Endodermal cell (in vitro differentiated cells): ENCODE measurements at places on chromosomes 1 and 21.

- peak; percentile 65 for DNase-seq
- H3K4me3 ChIP-seq, result peak overlapping the region; percentile 80
- no peaks in the 10 kb centered on the region for H3K36me3 ChIP-seq
- H3K27me3 ChIP-seq, result no peaks in the 10 kb centered on the region
- peak overlapping the region; percentile 90 for H3K27ac ChIP-seq
These were observed 10.9 kb upstream of the IFI16 start for GRCh38 chr1:158998781-158999161.

GRCh38 chr21:17732306-17732705 is 86.8 kb downstream of the C21orf91 start:
- H3K4me1 ChIP-seq, result no peaks in the 10 kb centered on the region
- no peaks in the 10 kb centered on the region for H3K36me3 ChIP-seq
- no peak overlapping the region for H3K27ac ChIP-seq
- DNase-seq, result no peak
- no peak overlapping the region for H3K4me3 ChIP-seq

DNA sequence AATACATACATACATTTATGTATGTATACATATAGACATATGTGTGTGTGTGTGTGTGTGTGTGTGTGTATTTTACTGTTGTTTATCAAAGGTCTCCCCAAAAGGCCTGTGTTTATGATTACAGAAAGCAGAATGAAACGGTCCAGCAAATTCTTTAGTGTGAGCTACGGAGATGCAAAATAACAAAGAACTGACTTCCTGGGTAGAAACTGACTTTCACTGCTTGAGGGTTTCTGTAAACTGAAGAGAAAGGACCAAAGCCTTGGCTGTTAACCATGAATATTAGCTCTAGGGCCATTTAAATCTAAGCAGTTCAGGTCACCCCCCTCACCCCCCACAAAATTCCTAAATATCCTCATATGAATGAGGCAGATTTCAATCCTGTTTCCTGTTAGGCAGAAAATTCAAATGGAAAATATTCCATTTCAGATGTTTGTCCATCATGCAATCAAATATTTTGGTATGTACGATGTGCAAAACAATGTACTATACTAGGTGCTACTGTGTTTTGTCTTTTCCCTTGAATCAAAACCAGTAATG is 213.2 kb downstream of the TGFB2 start:
- no peaks in the 10 kb centered on the region for H3K27me3 ChIP-seq
- no peaks in the 10 kb centered on the region for H3K36me3 ChIP-seq
- H3K4me1 ChIP-seq, result no peaks in the 10 kb centered on the region
- H3K27ac ChIP-seq, result no peak overlapping the region
- H3K4me3 ChIP-seq, result no peak overlapping the region
- no peak for DNase-seq

- no peaks in the 10 kb centered on the region for H3K4me1 ChIP-seq
- peaks cover 20% of the 10 kb centered on the region for H3K36me3 ChIP-seq
- DNase-seq, result no peak
- H3K27ac ChIP-seq, result no peak overlapping the region
- peak overlapping the region; percentile 97 for H3K4me3 ChIP-seq
These were observed 1.2 kb downstream of the BTF3L4 start for GRCh38 chr1:52057255-52057654.

DNA sequence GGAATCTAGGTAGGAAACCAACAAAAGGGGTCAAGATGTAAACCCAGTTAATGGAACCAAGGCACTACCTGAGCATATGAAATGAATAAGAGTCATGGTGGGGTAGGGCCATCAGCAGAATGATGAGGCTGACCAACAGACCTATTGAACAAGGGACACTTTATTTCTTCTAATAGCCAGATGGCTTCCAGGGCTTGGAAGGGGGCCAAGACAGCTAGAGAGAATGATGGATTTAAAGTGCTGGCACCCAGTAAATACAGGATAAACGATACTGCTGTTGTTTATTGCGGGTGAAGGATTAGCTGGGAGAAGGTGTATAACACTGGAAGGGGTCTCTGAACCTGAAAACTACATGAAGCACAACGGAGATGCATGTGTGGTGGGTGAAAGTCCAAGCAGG is 15.6 kb downstream of the DDAH1 start:
- no peaks in the 10 kb centered on the region for H3K4me1 ChIP-seq
- no peak overlapping the region for H3K27ac ChIP-seq
- H3K36me3 ChIP-seq, result no peaks in the 10 kb centered on the region

DNA sequence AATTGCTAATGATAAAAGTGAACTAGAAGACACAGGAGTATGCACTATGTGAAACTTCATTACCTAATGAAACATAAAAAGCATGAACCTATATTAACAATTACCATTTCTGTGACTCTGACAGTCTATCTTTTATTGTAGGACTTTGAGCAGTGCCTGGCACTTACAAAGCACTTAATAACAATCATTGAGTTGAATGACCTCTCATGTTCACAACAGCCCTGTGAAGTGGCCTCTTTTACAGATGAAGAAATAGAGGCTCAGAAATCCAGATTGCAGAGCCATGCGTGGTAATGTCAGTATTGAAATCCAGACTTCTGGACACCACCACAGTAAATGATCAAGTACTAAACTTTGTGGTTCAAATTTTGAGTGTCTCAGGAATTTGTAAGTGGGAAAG is 326.4 kb downstream of the NTNG1 start:
- H3K36me3 ChIP-seq, result no peaks in the 10 kb centered on the region
- no peak for DNase-seq
- H3K27me3 ChIP-seq, result peaks cover 4% of the 10 kb centered on the region
- peaks cover 6% of the 10 kb centered on the region for H3K4me1 ChIP-seq

DNA sequence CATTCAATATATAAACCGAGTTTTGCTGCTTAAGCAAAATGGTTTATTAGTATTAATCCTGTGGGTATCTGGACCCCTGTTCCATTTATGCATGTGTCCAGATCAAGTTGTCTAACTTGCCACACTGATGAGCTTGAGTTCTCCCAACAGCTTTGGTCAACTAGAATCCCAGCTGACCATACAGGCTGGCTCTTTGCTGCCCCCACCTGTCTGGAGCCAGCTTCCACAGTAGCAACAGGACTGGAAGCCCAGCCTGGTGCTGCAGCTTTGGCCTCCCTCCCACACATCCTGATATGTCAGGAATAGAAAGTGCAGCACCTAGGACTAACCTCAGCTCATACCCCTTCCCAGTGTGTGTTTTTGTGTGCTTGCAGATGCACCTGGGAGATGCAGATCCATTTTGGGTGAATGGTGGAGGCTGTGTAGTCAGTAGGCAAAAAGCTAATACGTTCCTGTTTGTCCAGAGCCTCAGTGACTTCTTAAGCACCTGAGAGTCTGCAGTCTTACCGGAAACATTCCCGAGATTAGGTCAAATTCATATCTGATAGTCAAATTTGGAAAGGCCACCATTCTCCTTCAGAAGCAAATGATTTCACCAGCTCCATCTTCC is 40.9 kb upstream of the BEND5 start:
- DNase-seq, result peak; percentile 93
- no peak overlapping the region for H3K4me3 ChIP-seq
- no peaks in the 10 kb centered on the region for H3K27me3 ChIP-seq
- H3K27ac ChIP-seq, result no peak overlapping the region
- no peaks in the 10 kb centered on the region for H3K4me1 ChIP-seq
- no peaks in the 10 kb centered on the region for H3K36me3 ChIP-seq

DNA sequence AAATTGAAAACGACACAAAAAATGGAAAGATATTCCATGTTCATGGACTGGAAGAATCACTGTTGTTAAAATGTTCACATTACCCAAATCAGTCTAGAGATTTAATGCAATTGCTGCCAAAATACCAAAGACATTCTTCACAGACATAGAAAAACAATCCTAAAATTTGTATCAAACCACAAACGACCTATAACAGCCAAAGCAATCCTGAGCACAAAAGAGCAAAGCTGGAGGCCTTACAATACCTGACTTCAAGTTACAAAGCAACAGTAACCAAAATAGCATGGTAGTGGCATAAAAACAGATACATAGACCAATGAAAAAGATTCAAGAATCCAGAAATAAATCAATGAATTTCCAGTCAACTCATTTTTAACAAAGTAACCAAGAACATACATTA is 1077.3 kb downstream of the KCNT2 start:
- no peaks in the 10 kb centered on the region for H3K4me1 ChIP-seq
- no peak for DNase-seq
- no peak overlapping the region for H3K4me3 ChIP-seq

DNA sequence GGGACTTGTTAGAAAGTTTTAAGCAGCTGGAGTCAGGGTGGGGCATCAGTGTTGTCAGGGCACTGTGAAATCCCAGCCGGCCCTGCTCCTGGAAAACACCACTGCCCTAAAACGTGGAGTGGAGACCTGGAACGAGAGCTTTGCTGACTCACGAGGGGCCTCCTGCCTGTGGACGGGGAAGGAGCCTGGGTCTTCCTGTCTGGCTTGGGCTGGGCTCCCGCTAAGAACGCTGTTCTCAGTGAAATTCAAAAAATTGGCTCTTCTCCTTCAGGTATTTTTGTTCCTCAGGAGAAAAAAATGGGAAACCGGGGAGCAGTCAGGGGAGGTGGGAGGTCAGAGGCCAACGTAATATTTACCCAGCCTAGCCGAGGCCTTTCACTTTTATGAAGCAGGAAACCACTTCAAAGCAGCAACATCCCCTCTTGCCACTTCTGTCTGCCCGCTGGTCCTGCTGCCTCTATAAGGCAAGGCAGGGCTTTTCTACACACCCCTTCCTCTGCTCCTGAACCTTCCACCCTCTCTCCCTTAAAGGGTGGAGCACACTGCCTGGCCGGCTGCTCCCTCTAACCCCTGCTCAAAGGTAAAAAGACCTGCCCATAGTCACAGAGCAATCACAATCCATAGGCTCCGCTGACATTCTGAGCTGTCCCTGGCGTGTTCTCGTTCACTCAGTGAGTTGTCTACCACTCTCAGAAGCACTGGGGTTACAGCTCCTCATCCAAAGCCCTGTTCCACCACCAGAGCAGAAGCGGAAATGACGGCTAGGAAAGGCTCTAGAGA is 8.0 kb downstream of the PLXNA2 start:
- DNase-seq, result peak; percentile 79
- no peaks in the 10 kb centered on the region for H3K27me3 ChIP-seq
- peaks cover 77% of the 10 kb centered on the region for H3K36me3 ChIP-seq
- H3K4me3 ChIP-seq, result peak overlapping the region; percentile 100

DNA sequence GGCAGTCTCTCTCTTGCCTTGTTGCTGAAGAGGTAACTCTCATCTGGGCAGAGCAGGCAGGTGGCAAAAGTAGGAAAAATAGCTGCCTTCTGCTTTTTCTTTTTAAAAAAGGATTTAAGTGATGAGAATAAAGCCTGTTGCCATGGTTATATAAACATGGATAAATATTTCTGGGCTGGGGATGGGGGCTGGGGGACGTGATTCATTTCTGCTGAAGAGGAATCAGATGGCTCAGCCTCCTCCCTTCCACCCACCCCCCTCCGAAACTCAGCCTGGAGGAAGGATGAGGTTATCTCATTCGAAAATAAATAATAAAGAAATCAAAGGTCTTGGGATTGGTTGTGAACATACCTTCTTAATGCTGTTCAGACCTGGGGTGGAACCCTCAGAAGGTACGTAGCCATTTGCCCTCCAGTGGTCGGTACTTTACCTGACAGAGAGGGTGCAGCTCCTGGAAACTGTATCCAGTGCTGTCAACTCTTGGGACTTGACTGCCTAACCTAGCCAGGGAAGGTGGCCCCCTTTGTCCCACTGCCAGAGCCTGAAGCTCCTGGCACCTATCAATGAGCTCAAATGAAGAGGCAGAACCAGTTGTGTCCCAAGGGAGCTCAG is 3.8 kb upstream of the INKA2 start:
- H3K4me1 ChIP-seq, result peaks cover 4% of the 10 kb centered on the region
- no peak for DNase-seq
- no peak overlapping the region for H3K4me3 ChIP-seq
- H3K27me3 ChIP-seq, result peaks cover 28% of the 10 kb centered on the region
- H3K27ac ChIP-seq, result no peak overlapping the region
- no peaks in the 10 kb centered on the region for H3K36me3 ChIP-seq

GRCh38 chr1:38727684-38728584 is 131.6 kb downstream of the RRAGC start:
- peak overlapping the region; percentile 64 for H3K27ac ChIP-seq
- DNase-seq, result peak; percentile 61
- H3K27me3 ChIP-seq, result peaks cover 20% of the 10 kb centered on the region
- H3K4me3 ChIP-seq, result no peak overlapping the region
- no peaks in the 10 kb centered on the region for H3K36me3 ChIP-seq

DNA sequence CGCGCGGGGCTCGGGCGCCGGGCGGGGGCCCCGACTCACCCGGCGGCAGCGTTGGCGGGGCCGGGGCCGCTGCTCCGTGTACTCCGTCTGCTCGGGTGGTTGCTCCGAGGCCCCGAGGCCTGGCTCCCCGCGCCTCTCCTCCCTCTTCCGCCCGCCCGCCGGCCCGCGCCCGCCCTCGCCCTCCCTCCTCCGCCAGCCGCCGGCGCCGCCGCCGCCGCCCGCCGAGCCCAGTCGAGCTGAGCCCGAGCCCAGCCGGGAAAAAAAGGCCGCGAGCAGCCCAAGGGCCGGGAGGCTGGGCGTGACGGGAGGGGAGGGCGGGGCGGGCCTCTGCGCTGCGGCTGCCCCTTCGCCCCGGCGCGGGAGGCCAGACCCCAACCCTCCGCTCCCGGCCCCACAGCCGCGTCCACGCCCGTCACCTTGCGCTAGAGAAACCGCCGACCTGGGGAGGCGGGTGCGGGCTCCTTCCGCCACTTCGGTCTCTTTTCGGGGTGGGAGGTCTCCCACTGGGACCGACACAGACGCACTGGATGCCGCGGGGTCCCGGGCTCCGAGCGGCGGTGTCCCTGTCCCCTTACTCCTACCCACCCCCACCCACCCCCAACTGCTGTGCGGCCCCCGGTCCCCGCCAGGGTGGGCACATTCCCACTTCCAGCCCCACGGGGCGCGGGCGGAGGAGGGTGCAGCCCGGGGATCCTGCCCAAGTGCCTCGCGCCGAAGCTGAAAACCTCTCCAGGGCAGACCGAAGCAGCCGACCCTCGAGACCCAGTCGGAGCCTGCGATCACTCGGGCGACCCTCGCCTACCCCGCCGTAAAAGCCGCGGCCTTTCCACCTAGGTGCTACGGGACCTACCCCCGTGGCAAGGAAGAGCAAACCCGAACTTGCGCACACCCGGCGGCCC is at the start of gene CERS2:
Gene CERS2, minus strand, starts transcription at position 256 of the 899 bp plus-strand sequence. CDS start 5,745 bp downstream, outside the sequence.
- no peaks in the 10 kb centered on the region for H3K27me3 ChIP-seq
- DNase-seq, result peak; percentile 91
- H3K4me1 ChIP-seq, result peaks cover 18% of the 10 kb centered on the region
- H3K4me3 ChIP-seq, result peak within 1 kb of the TSS; percentile 81
- peak within 1 kb of the TSS; percentile 57 for H3K27ac ChIP-seq
- no peaks in the 10 kb centered on the region for H3K36me3 ChIP-seq

GRCh38 chr1:167602840-167603239 is 27.2 kb upstream of the RCSD1 start:
- no peaks in the 10 kb centered on the region for H3K36me3 ChIP-seq
- H3K4me3 ChIP-seq, result no peak overlapping the region
- no peak overlapping the region for H3K27ac ChIP-seq

DNA sequence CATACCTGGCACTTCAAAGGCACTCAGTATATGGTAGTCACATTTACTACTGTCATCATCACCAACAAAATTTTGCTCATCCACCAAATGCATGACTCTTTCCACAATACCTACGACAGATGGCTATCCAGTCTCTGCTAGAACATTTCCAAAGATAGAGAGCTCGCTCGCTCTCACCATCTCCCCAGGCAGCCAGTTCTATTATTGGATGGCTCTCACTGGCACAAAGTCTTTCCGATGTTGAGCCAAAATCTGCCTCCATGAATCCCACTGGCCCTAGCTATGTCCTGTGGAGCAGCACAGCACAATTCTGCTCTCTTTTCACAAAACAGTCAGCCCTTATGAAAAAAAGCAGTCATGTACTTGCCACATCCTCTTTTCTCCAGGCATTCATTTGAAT is 102.1 kb downstream of the DAB1 start:
- no peaks in the 10 kb centered on the region for H3K36me3 ChIP-seq
- H3K27ac ChIP-seq, result no peak overlapping the region
- no peak overlapping the region for H3K4me3 ChIP-seq
- no peaks in the 10 kb centered on the region for H3K4me1 ChIP-seq
- no peak for DNase-seq
